ENCODE measurements at places on chromosomes 1 and 21. TPM values are rescaled to one million over a fixed set of nuclear protein-coding genes. Genes with fewer than 3 reads are reported as not detected.

GRCh38 chr1:112262316-112262715, 133.7 kb upstream of the CTTNBP2NL start:
- peaks cover 6% of the 10 kb centered on the region for H3K4me1 ChIP-seq
- no peak overlapping the region for H3K4me3 ChIP-seq
- no peak overlapping the region for H3K27ac ChIP-seq
- no peak for DNase-seq
- no peaks in the 10 kb centered on the region for H3K27me3 ChIP-seq

GRCh38 chr21:32414579-32415358, 2.3 kb downstream of the EVA1C start:
- peaks cover 42% of the 10 kb centered on the region for H3K4me1 ChIP-seq
- peaks cover 8% of the 10 kb centered on the region for H3K36me3 ChIP-seq
- no peaks in the 10 kb centered on the region for H3K27me3 ChIP-seq
- peak; percentile 29 for DNase-seq
- H3K4me3 ChIP-seq: peak overlapping the region; percentile 77

DNA sequence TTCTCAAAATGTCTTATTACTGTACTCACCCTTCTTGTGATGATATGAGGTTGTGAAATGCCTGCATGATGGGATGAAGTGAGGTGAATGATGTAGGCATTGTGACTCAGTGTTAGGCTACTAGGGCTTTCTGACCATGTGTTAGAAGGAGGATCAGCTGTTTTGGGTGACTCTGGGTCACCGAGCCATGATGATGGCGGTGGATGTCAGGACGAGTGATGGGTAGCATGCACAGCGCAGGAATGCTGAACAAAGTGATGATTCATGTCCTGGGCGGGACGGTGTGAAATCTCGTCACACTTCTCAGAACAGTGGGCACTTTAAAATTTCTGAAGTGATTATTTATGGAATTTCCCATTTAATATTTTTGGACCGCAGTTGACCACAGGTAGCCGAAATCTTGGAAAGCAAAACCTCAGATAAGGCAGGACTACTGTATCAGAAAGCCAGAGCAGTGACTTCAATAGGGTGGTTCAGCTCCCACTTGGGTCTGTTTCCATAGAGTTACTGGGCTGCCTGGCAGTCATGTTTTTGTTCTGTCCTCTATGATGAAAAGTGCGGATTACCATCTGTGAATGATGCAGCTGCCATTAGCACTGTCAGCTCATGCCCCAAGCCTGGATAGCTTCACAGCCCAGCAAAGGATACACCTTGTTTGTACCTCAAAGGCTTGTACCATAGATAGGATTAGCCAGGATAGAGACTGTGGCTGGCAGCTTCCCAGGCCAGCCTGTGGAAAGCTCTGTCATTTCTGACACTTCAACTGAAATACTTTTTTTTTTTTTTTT, 26.6 kb downstream of the IL6R start:
- no peaks in the 10 kb centered on the region for H3K27me3 ChIP-seq
- peak; percentile 83 for DNase-seq
- H3K36me3 ChIP-seq: peaks cover 3% of the 10 kb centered on the region
- H3K27ac ChIP-seq: peak overlapping the region; percentile 84
- no peak overlapping the region for H3K4me3 ChIP-seq

CEP104 gene
- 38.7 TPM for total RNA-seq

AKR7A3 gene
- total RNA-seq: 3.1 TPM
